ENCODE measurements at places on chromosomes 1 and 21. TPM values are rescaled to one million over a fixed set of nuclear protein-coding genes. Genes with fewer than 3 reads are reported as not detected.

PRAMEF6 gene
- not detected for total RNA-seq

PACC1 gene
- total RNA-seq = 5.3 TPM

SLC26A9 gene
- not detected for total RNA-seq

SCYL3 gene
- total RNA-seq = 20.1 TPM

SLC45A1 gene
- 1.6 TPM for total RNA-seq

All from urinary bladder (tissue), 4 donors.